ENCODE measurements at places on chromosomes 7 and 10.

DNA sequence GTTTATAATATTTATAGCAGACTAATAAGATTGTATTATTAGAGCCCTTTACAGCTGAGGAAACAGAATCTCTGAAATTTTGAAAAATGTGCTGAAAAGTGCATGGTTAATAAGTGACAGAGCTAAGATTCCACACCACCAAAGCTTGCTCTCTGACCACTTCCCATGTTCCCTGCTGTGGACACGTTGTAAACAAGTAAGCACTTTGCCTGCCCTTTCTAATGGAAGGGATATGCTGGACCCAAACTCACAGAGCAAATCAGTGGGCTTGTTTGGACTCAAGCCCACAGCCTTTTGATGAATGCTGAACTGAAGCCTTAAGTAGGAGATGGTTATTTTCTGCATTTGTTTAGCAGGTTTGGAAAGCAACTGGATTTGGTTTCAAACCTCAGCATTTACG, 214.0 kb upstream of the TMEM72 start:
- no peak for DNase-seq

GRCh38 chr7:135772639-135773222, 24.1 kb upstream of the FAM180A start:
- no peak for DNase-seq

GRCh38 chr7:39609935-39610263, 13.5 kb upstream of the RALA start:
- no peak for DNase-seq

DNA sequence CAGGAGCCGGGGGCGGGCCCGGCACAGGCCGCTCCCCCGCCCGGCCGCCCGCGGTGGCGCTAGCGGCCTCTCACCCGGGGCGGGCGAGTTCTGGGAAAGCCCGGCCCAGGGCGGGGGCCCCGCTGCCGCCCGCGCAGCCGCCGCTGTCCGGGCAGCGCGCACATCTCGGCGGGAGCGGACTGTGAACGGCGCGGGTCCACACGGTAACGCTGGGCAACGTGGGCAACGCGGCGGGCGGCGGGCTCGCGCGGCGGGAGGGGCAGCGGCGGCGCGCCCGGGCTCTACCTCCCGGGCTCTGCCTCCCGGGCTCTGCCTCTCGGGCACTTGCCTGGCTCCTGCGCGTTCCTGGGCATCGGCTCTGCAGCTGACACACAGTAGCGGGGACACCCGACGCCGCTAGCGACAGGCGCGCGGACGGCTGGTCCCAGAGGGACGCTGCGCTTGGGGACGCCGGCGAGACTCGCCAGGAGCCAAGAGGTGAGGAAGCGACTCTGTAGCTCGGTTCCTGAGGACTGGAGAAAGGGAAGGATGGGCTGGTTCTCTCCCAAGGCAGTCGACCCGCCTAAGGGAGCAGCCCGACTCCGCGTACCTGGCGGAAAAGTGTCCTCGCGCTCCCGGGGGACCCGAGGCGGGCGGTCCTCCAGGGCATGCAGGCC, at the start of gene PLCE1:
Gene PLCE1 (plus strand): TSS at position 150 of the 656 bp plus-strand sequence. CDS start 37,116 bp downstream, outside the sequence.
- DNase-seq = no peak

GRCh38 chr10:63767138-63767801, 246.1 kb downstream of the REEP3 start:
- DNase-seq = no peak
